Right lung (tissue), 10 donors: ENCODE measurements at places on chromosomes 11 and 22. TPM values are rescaled to one million over a fixed set of nuclear protein-coding genes. Genes with fewer than 3 reads are reported as not detected.

HEPN1 gene
- polyA plus RNA-seq, result not detected

VSTM5 gene
- 0.50 TPM for polyA plus RNA-seq

KCNC1 gene
- 1.2 TPM for polyA plus RNA-seq

MYO7A gene
- polyA plus RNA-seq, result 6.3 TPM

PTH gene
- not detected for polyA plus RNA-seq

ZBTB16 gene
- polyA plus RNA-seq, result 3.6 TPM

DNA sequence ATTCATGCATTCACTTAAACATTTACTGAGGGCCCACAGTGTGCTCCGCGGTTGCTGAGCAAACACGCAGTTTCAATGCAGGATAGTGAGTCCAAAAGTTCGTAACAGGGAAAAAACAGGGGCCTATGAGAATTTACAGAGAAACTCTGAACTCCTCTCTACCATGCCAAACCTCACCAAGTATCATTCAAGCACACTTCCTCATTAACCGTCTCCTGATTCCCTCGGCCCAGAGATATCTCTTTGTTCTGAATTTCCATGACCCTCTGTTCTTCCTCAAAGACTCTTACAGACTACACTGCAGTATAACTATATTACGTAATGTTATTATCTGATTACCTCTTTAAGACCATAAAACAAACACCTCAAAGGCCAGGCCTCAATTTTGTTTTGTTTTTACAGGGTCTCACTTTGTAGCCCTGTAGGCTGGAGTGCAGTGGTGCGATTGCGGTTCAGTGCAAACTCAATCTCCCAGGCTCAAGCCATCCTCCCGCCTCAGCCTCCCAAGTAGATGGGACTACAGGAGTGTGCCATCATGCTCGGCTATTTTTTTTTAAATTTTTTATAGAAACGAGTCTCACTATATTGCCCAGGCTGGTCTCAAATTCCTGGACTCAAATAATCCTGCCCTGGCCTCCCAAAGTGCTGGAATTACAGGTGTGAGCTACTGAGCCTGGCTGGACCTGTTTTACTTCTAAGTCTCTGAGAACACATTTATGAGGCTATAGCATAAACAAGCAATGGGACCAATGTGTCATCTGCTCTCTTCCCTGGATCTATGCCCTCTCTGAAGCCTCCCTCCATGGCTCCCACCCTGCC is 3.6 kb downstream of the HPS4 start:
- no peak for DNase-seq

GRCh38 chr22:19522881-19523239 is 1.4 kb downstream of the CLDN5 start:
- DNase-seq, result no peak

DNA sequence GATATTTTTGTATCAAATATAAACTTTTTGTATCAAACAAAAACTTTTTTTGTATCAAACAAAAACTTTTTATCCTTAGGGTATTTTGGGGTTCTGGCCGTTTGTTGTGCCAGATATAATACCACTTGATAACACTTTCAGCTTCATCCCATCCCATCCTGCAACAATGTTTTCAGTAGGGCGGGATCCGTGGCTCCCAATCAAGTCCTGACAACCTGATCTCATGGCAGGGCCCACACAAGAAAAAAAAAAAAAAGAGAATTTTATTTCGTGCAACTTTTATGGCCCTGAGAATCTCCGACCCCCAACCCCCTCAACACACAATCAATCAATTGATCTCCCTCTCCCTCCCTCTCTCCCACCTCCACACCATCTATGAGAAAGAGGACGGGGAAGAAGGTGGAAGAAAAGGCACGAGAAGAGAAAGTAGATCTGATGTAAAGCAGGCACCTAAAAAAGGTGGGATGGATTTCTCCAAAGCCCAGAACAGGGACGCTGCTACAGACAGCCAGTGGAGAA is 4749.6 kb upstream of the OR11H1 start:
- no peak for DNase-seq

- DNase-seq, result no peak
Measured at GRCh38 chr11:114400915-114401223, 403 bp downstream of the RBM7 start.

DNA sequence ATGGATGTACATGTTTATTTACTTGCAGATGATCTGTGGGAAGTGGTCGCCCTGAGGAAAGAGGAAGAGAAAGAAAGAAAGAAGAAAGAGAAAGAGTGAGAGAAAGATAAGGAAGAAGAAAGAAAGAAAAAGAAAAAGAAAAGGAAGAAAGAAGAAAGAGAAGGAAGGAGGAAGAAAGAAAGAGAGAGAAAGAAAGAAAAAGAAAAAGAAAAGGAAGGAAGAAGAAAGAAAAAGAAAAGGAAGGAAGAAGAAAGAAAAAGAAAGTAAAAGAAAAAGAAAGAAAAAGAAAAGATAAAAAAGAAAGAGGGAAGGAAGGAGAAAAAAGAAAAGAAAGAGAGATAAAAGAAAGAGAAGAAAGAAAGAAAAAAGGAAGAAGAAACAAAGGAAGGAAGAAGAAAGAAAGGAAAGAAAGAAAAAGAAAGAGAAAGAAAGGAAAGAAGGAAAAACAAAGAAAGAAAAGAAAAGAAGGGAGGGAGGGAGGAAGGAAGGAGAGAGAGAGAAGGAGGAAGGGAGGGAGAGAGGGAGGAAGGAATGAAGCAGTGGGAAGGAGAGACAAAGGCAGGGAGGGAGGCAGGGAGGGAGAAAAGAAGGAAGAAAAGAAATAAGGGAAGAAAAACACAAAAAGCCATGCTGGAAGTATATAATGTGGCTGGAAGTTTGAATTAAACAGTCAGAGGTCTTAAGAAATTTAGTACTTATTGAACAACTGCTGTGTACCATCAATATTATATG is 976.6 kb downstream of the FAM181B start:
- DNase-seq, result no peak

- DNase-seq, result no peak
Measured at GRCh38 chr22:45235101-45235777, 5.5 kb downstream of the KIAA0930 start.
